Activated CD4-positive, alpha-beta T cell treated with anti-CD3 and anti-CD28 coated beads, Interleukin-2, amount 10 ng/mL, durations not matched to agents 7 days and 5 days (primary cell): ENCODE measurements at places on chromosomes 4 and X. TPM values are rescaled to one million over a fixed set of nuclear protein-coding genes. Genes with fewer than 3 reads are reported as not detected.

The FGF13 gene
- not detected for total RNA-seq

DNA sequence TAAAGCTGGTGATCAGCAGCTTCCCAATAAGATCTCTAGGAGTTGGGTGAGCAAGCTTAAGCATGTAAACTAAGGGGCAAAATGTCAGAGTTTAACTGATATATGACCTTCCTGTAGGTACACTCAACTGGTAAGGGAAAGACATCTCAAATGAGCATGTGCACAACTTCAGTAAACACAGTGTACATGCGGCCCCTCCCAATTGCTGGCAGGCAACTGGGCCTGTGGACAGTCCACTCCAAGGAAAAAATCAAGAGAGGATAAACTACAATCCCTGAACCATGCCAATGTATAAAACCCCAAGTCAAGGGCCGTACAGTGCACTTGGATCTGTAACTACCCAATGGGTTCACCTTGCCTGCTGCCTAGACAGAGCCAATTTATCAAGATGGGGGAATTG is 4.9 kb upstream of the NAA11 start:
- no peak overlapping the region for H3K4me3 ChIP-seq
- H3K36me3 ChIP-seq: no peaks in the 10 kb centered on the region
- H3K4me1 ChIP-seq: no peaks in the 10 kb centered on the region
- DNase-seq: no peak

The PPEF1 gene
- total RNA-seq: not detected

DNA sequence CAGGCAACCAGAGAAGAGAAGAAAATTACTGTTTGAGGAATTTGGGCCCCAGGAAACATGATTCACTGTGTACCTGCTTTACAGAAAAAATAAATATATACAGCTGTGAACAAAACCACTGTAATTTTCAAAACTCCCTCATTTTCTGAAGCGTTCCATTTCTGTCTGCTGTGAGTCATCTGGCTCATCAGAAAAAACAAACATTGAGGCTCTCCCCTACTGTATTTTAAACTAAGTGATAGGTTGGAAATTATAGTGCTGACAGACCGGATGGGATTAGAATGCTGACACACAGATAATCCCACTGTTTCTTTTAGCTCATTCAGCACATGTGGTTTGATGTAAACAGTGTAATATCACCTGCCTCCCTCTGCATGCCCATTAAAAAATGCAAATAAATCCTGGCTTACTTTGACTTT is 847.0 kb downstream of the TRIML1 start:
- H3K27ac ChIP-seq: no peak overlapping the region
- H3K36me3 ChIP-seq: no peaks in the 10 kb centered on the region
- H3K27me3 ChIP-seq: no peaks in the 10 kb centered on the region
- no peaks in the 10 kb centered on the region for H3K4me1 ChIP-seq
- H3K4me3 ChIP-seq: no peak overlapping the region

DNA sequence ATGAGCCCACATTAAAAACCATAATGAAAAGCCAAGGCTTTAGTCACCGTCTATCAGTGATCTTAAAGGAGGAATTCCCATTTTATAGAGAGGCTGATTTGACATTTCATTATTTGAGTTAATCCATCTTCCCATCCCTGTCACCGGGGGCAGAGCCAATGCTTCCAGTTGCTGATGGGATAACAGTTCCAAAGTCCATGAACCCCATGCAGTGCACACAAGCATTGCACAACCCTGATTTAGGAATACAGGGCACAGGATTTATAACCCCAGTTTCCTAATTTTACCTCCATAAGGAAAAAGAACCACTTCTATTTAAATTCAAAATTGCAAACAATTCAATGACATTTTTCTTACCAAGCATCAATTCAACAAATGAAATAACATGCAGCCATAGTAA is 36.5 kb downstream of the MAOB start:
- no peaks in the 10 kb centered on the region for H3K27me3 ChIP-seq
- no peak for DNase-seq
- no peaks in the 10 kb centered on the region for H3K36me3 ChIP-seq
- H3K27ac ChIP-seq: no peak overlapping the region
- H3K4me1 ChIP-seq: no peaks in the 10 kb centered on the region

The GAGE12F gene
- total RNA-seq: not detected

GRCh38 chr4:67762086-67762485 is 7.9 kb upstream of the GNRHR start:
- H3K27ac ChIP-seq: no peak overlapping the region
- DNase-seq: peak; percentile 19
- H3K4me3 ChIP-seq: no peak overlapping the region
- H3K36me3 ChIP-seq: no peaks in the 10 kb centered on the region

The TMEM128 gene
- 17.7 TPM for total RNA-seq

The CT45A7 gene
- not detected for total RNA-seq

The TMEM156 gene
- total RNA-seq: 19.6 TPM

GRCh38 chrX:17527922-17528321 is 152.9 kb downstream of the NHS start:
- no peaks in the 10 kb centered on the region for H3K36me3 ChIP-seq
- no peak overlapping the region for H3K4me3 ChIP-seq
- H3K27ac ChIP-seq: no peak overlapping the region
- H3K27me3 ChIP-seq: no peaks in the 10 kb centered on the region
- DNase-seq: no peak

GRCh38 chr4:41437111-41437536 is 100.8 kb upstream of the LIMCH1 start:
- H3K27ac ChIP-seq: no peak overlapping the region
- no peaks in the 10 kb centered on the region for H3K4me1 ChIP-seq
- no peak overlapping the region for H3K4me3 ChIP-seq

DNA sequence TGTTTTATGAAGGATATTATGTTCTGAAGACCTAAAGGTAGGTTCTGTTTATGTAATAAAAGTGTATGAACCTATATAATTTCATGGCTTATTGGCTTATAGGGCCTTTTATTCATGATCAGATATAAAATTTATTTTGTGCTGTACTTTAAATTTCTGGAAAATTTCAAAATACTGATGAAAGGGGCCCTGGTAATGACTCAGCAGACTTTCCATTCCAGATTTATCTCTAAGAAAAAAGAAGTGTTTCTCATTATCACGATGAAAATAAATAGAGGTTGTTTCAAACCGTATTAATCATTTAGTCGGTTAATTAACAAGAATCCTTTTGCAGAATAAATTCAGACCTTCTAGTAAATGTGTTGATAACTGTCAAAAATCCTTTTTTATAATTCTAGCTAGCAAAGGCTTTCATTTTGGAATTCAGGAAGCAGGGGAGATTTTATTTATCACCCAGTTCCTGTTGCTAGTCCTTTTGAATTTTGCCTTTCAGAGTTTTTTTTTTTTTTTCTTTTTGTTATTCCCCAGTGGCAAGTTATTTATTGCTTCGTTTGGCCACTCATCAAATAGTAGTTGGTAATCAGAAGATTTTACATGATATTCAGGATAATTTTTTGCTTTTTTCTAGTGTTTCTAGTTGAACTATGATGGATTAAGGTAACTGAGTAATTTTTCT is 5.4 kb upstream of the TAPT1 start:
- peaks cover 24% of the 10 kb centered on the region for H3K4me1 ChIP-seq
- peaks cover 3% of the 10 kb centered on the region for H3K27me3 ChIP-seq
- H3K4me3 ChIP-seq: no peak overlapping the region
- H3K36me3 ChIP-seq: peaks cover 3% of the 10 kb centered on the region
- no peak for DNase-seq

DNA sequence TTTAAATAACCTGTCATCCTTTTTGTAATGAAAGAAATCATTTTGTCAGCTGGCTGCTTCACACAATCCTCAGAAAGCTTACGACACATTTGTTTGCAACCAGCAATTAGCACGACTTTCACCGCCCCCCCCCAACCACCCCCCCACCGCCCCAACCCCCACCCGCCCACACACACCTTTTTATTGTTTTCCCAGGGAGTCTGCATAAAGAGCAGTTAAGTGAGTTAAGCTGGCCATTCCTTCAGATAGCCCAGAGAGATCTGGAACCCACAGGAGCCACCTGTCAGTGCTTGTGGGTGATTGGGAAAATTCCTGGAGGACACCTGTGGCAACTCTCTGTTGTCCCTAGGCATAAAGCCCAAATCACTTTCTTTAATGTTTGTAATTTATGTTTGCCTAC is 175.7 kb upstream of the FMR1 start:
- no peak overlapping the region for H3K27ac ChIP-seq
- no peak for DNase-seq
- H3K4me3 ChIP-seq: no peak overlapping the region
- H3K36me3 ChIP-seq: no peaks in the 10 kb centered on the region
- H3K4me1 ChIP-seq: peaks cover 36% of the 10 kb centered on the region
- no peaks in the 10 kb centered on the region for H3K27me3 ChIP-seq

The DDX53 gene
- not detected for total RNA-seq

The CFAP99 gene
- not detected for total RNA-seq

- H3K4me3 ChIP-seq: no peak overlapping the region
- peaks cover 5% of the 10 kb centered on the region for H3K4me1 ChIP-seq
- no peak overlapping the region for H3K27ac ChIP-seq
These were observed 5.6 kb downstream of the QRFPR start for GRCh38 chr4:121375262-121375661.

The GAB1 gene
- 0.60 TPM for total RNA-seq

- no peaks in the 10 kb centered on the region for H3K27me3 ChIP-seq
- no peak overlapping the region for H3K4me3 ChIP-seq
- no peak for DNase-seq
These were observed 8.2 kb downstream of the MTHFD2L start for GRCh38 chr4:74166135-74166534.

DNA sequence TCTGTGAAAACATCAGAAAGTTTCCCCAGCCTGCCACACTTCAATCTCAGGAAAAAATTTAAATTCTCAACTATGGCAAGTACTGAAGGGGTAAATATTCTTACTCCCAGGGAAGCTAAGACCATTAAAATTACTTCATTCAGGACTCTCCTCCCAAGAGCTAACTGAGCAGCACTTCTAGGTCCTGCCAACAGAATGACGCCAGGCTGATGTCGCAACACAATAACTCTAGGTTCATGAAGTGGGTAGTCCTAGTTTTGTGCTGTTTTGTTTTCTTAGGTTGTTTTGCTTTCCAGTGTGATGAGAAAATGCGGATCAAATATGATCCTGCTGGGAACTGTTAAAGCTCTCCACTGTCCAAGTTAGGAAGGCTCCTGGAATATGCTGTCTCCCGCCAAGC is 180.0 kb downstream of the NKX6-1 start:
- H3K4me1 ChIP-seq: no peaks in the 10 kb centered on the region
- H3K27me3 ChIP-seq: no peaks in the 10 kb centered on the region
- no peaks in the 10 kb centered on the region for H3K36me3 ChIP-seq
- no peak overlapping the region for H3K27ac ChIP-seq
- H3K4me3 ChIP-seq: no peak overlapping the region

GRCh38 chrX:107467271-107467670 is 17.8 kb downstream of the FRMPD3 start:
- no peak overlapping the region for H3K4me3 ChIP-seq
- DNase-seq: no peak
- no peaks in the 10 kb centered on the region for H3K36me3 ChIP-seq
- H3K4me1 ChIP-seq: no peaks in the 10 kb centered on the region
- H3K27me3 ChIP-seq: peaks cover 4% of the 10 kb centered on the region

- H3K36me3 ChIP-seq: peaks cover 47% of the 10 kb centered on the region
- no peaks in the 10 kb centered on the region for H3K27me3 ChIP-seq
- H3K27ac ChIP-seq: no peak overlapping the region
- no peak for DNase-seq
These were observed 41.8 kb downstream of the EIF4E start for GRCh38 chr4:98887145-98887544.

- H3K36me3 ChIP-seq: no peaks in the 10 kb centered on the region
- H3K4me1 ChIP-seq: no peaks in the 10 kb centered on the region
- no peak overlapping the region for H3K4me3 ChIP-seq
- H3K27ac ChIP-seq: no peak overlapping the region
- H3K27me3 ChIP-seq: no peaks in the 10 kb centered on the region
These were observed 856.3 kb upstream of the NDST4 start for GRCh38 chr4:115969756-115970155.

DNA sequence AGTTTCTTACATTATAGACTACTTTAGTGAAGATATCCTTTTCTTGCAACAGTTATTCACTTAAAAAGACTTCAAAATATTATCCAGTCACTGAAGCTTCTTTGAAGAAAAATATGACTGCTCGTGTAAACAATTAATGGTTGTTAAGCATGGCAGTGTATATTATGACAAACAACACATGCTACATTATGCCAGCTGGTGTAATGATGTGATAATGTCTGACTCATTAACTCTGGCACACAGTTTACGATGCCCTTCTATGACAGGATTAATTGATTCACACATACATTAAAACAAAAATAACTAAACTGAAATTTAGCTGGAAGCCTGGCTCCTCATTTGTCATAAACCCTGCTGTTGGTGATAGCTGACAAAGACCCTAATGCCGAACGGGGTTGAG is 22.4 kb downstream of the GK2 start:
- no peaks in the 10 kb centered on the region for H3K4me1 ChIP-seq
- no peak overlapping the region for H3K4me3 ChIP-seq
- H3K27ac ChIP-seq: no peak overlapping the region

The NALF2 gene
- total RNA-seq: 0.19 TPM

GRCh38 chr4:10123227-10124101 is 6.9 kb upstream of the WDR1 start:
- H3K4me1 ChIP-seq: peaks cover 44% of the 10 kb centered on the region
- no peaks in the 10 kb centered on the region for H3K27me3 ChIP-seq
- H3K36me3 ChIP-seq: no peaks in the 10 kb centered on the region
- H3K27ac ChIP-seq: peak overlapping the region; percentile 63
- no peak for DNase-seq
- no peak overlapping the region for H3K4me3 ChIP-seq

- H3K27ac ChIP-seq: no peak overlapping the region
- no peaks in the 10 kb centered on the region for H3K27me3 ChIP-seq
- no peak for DNase-seq
- H3K36me3 ChIP-seq: no peaks in the 10 kb centered on the region
- H3K4me3 ChIP-seq: no peak overlapping the region
- H3K4me1 ChIP-seq: peaks cover 9% of the 10 kb centered on the region
These were observed 43.9 kb downstream of the CLNK start for GRCh38 chr4:10640561-10641201.

The NAT8L gene
- total RNA-seq: not detected

DNA sequence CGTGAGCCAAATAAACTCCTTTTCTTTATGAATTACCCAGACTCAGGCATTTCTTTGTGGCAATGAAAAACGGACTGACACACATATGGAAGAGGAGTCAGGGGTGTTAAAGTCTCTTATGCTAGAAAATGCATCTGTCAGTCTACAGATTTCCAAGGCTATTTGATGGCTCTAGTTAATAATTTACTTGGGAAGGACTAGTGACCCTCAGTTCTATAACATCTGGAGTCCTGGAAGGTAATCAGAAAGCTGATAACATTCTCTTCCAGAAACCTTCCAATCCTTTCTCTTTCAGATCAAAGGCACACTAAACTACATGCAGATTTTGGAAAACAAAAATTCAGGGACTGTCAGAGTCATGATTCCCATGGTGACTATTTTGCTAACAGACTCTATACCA is 142.0 kb upstream of the TEX13D start:
- H3K36me3 ChIP-seq: no peaks in the 10 kb centered on the region
- H3K4me3 ChIP-seq: no peak overlapping the region
- no peaks in the 10 kb centered on the region for H3K4me1 ChIP-seq
- H3K27ac ChIP-seq: no peak overlapping the region
